NCI-H1092 treated with DMSO at 0.1 percent for 48 hours (cell line): ENCODE measurements at places on chromosomes 13 and 19.

GRCh38 chr19:46542428-46543230 lies 47.0 kb upstream of the PNMA8B start:
- peak; percentile 76 for DNase-seq

GRCh38 chr19:40707615-40708014 lies 9.1 kb downstream of the COQ8B start:
- DNase-seq, result no peak

GRCh38 chr19:58549664-58550361 lies 5.1 kb downstream of the CHMP2A start:
- no peak for DNase-seq

DNA sequence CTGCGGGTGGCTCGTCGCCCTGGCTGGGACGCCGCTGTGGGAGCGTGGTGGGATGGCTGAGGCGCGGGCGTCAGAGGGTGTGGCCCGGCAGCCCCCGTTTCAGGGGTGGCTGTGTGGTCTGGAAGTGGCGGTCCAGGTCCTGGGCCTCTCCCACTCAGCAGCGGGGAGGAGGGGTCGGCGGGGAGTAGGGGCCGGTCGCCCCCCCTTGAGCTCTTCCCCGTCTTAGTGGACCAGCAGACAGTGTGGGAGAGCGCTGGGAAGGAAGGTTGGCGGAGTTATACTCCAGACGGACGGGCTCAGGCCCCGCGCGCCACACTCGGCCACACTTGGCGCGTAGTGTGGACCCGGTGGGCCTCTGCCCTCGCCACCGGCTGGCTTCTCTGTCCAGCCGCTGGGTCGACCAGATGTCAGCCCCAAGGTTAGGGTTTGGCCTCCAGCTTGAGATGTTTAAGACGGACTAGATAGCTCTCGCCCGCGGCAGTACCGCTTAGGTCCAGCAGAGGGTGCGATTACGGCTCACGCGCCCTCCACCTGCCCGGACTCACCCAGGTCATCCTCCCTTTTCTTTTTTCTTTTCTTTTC lies 21.7 kb upstream of the ZNF429 start:
- peak; percentile 22 for DNase-seq

DNA sequence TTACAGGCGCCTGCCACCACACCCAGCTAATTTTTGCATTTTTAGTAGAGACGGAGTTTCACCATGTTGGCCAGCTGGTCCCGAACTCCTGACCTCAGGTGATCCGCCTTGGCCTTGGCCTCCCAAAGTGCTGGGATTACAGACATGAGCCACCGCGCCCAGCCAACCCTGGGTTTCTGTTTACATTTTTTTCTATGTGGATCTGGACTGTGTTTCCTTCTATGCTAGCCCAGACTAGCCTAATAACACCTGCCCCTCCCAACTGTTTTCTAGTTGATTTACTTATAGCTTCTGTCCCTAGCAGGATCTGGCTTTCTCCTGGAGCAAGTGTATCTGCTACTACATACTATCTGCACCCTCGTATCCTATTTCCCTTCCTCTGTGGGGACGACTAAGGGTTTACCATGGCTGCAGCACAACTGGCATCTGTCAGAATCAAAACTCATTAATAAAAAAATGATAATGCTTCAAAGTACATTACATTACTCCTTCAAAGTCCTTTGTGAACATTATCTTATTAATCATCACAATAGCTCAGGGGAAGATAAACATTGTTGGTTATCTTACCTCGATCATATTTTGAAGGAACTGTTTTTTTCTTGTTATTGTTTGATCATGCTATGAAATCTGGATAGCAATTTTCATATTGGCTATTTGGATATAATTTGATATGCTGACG lies 228.3 kb downstream of the KLF5 start:
- DNase-seq, result no peak

DNA sequence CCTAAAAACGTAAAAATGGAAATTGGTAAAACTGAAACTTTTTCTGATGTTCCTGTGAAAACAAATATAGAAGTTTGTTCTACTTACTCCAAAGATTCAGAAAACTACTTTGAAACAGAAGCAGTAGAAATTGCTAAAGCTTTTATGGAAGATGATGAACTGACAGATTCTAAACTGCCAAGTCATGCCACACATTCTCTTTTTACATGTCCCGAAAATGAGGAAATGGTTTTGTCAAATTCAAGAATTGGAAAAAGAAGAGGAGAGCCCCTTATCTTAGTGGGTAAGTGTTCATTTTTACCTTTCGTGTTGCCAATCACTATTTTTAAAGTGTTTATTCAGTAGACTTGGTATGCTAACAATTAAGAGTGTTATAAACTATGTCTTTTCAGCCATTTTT lies 25.6 kb downstream of the BRCA2 start:
- no peak for DNase-seq

DNA sequence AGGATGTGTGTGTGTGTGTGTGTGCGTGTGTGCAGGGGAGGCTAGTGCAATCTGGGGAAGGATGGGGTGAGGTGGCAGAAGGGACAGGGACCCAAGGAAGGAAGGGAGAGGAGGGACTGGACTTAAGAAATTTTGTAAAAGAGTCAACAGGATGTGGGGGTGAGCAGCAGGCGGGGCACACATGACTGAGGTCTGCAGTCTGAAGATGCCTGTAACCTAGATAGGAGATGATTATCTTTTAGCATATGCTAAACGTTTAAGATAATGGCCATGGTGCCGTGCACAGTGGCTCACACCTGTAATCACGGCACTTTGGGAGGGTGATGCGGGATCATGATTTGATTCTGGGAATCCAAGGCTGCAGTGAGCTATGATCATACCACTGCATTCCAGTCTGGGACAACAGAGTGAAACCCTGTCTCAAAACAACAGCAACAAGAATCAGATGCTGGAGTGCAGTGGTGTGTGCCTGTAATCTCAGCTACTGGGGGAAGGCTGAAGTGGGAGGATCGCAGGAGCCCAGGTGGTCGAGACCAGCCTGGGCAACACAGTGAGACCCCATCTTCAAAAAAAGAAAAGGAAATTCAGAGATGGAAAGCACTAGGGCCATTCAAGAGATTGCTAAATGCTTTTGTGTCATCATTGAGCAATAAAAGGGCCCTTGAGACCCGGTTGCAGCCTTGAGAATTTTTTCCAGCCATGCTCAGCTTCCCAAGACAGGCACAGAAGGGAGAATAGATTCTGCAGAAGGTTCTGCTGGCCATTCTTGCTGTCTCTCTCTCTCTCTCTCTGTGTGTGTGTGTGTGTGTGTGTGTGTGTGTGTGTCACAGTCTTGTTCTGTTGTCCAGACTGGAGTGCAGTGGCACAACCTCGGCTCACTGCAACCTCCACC lies 3.8 kb upstream of the ZNF414 start:
- DNase-seq, result no peak

- DNase-seq, result no peak
These were observed 154.2 kb downstream of the SUCLA2 start for GRCh38 chr13:47846886-47847285.

- no peak for DNase-seq
These were observed 4.0 kb downstream of the HSD11B1L start for GRCh38 chr19:5684694-5685430.

- DNase-seq, result no peak
These were observed 448.7 kb upstream of the MIR17HG start for GRCh38 chr13:90898811-90899210.

GRCh38 chr19:57410877-57411671 lies at the start of gene ZNF17:
TSS of gene ZNF17 (plus strand) at chr19:57411161. CDS start at chr19:57413616, 2,455 bp downstream.
- peak; percentile 73 for DNase-seq

DNA sequence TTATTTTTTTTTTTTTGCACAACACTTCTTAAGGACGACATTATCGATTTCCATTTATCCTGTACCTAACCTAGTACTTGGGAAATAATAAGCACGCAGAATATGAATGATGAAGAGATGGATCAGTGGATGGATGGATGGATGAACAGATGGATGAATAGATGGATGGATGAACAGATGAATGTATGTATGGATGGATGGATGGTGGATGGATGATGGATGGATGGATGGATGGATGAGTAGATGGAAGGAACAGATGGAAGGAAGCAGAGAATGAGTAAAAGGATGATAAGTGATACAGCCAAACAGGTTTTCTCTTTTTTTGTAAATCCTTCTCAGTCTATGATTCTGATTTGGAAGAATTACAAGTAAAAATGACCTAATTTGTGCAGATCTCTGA lies 166.9 kb downstream of the COL4A1 start:
- no peak for DNase-seq

GRCh38 chr13:111644750-111645149 lies 324.3 kb downstream of the TEX29 start:
- no peak for DNase-seq

- DNase-seq, result no peak
These were observed 6.6 kb upstream of the ZNF428 start for GRCh38 chr19:43625918-43626579.

GRCh38 chr19:3190921-3191805 lies 5.4 kb downstream of the NCLN start:
- DNase-seq, result no peak

GRCh38 chr13:20728579-20729311 lies 25.2 kb downstream of the IL17D start:
- no peak for DNase-seq

- no peak for DNase-seq
These were observed 7.0 kb downstream of the AP2A1 start for GRCh38 chr19:49773663-49774350.

DNA sequence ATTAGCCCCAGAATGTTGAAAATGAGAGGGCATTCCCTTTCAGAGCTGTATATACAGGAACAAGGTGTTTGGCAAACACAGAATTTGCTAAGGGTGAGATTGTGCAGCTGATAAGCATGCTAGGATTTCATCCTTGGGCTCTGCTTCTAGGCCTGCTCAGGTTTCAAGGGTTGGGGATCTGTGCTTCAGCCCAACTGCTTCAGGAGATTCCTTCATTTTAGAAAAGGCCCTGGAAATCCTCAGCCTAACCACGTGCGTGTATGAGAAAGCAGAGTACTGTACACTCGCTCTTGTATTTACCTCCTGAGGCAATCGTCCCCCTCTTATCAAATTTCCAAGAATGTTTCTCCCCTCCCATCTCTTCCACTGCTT lies 291.6 kb upstream of the ARGLU1 start:
- no peak for DNase-seq

GRCh38 chr13:48654511-48654910 lies 782 bp downstream of the CYSLTR2 start:
- no peak for DNase-seq

DNA sequence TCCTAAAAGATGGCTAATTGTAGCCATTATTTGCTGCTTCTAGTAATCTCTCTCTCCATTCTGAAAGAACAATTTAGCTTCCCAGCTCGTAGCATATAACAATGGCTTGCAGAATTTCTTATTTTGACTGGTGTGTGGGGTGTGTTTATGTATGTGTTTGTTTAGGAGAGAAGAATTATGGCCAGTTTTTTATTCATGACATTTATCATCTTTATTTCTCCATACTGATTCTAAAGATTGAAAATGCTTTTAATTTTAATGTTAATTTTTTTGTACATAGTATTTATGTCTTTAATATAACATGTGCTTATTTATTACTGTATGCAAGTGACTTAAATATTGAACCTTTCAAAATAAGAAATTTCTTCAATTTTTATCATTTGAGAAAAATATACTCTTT lies 115.8 kb upstream of the TMTC4 start:
- no peak for DNase-seq

GRCh38 chr13:32530841-32531253 lies 7.7 kb downstream of the N4BP2L2 start:
- no peak for DNase-seq

DNA sequence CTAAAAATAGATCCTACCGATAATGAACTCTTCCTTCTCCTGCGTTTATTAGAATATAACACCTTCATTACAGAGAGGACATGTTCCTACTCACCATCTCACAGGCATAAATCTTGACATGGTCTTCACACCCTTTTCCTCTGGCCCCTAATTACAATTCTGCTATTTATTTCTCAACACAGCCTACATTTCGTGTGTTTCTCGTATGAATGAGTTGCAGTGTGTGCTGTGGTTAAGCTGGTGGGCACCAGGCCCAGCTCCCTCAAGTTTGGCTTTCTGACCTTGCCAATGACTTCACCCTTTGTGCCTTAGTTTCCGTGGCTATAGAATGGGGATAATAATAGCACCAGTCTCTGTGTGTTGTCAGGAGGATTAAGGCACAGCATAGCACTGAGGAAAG lies 12.3 kb upstream of the KATNAL1 start:
- no peak for DNase-seq

DNA sequence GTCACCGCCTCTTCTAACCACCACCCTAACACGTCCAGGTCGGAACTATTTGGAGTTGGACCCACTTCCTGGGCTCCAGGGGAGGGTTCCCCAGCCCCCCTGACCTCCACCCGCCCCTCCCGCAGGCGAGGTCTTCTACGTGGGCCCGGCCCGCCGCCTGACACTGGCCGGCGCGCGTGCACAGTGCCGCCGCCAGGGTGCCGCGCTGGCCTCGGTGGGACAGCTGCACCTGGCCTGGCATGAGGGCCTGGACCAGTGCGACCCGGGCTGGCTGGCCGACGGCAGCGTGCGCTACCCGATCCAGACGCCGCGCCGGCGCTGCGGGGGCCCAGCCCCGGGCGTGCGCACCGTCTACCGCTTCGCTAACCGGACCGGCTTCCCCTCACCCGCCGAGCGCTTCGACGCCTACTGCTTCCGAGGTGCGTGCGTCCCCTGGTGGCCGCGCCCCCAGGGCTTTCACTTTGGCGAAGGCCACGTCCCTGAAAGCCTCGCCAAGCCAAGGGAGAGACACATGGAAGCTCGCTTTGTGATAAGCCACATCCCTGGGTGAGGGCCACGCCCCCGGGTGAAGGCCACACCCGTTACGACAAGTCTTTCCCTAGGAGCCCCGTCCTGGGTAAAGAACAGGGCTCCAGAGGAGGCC lies 13.2 kb downstream of the NCAN start:
- no peak for DNase-seq
